Hematopoietic multipotent progenitor cell (in vitro differentiated cells): ENCODE measurements at places on chromosomes 6 and 20.

GRCh38 chr20:32474967-32475811 lies 109.9 kb downstream of the NOL4L start:
- DNase-seq = peak; percentile 72

DNA sequence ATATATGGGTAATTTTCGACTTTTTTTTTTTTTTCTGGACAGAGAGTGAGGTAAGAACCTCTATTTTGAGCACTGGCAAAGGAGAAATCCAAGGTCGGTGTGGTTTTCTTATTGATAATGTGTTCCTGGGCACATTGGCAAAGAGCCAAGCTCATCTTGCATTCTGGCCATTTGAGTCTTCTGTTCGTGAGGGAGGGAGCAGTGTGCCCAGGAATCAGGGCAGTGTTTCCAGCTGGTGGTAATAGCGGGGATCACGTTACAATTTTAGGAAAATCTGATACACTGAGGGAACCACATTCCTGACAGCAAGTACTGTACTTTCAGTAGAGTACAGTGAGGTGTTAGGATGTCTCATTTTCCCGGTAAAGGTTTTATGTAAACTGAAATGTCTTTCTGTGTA lies 442.3 kb upstream of the MAP3K7 start:
- DNase-seq = no peak

- DNase-seq = no peak
These were observed 407.8 kb downstream of the CBLN4 start for GRCh38 chr20:55597526-55597925.

DNA sequence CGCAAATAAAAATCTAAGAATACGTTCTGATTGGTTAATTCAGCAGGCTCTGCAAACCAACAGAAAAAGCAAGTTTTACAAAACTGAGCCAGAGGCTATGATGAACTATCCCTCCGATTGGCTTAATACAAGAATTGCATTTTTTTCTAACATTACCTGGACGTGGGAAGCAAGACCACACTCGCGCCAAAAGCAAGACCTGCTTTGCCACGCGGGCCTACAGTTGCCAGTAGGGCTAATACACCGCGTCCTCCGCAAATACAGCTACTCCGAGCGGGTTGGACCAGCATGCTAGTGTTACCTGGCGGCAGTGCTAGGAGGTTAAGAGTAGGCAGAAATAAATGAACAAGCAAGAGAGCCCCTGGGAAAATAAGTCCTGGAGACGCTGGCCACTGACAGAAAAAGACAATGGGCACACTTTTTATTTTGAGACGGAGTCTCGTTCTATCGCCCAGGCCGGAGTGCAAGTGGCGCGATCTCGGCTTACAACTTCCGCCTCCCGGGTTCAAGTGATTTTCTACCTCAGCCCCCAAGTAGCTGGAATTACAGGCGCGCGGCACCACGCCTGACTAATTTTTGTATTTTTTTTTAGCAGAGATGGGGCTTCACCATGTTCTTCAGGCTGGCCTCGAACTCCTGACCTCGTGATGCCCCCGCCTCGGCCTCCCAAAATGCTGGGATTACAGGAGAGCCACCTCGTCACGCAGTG lies 131.9 kb upstream of the BTN3A2 start:
- DNase-seq = no peak

DNA sequence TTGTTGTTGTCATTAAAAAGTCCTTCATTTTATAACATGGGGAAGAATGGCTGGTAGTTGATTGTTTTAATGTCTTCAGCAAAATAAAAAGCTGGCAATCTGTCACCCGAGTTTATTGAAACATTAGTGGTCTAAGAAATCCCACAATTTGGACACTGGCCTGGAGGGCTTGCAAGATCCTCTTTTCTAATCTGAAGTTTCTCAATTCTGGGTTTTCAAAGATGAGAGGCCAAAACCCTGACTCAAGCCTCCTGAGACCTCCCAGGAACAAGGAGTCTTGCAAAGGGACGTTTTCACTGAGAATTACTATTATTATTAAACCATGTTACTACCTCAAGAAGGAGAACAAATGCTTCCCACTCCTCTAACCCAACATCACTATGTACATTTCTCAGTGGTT lies 19.5 kb downstream of the MAP1LC3A start:
- no peak for DNase-seq

GRCh38 chr6:50905297-50905696 lies 86.6 kb downstream of the TFAP2B start:
- no peak for DNase-seq

- no peak for DNase-seq
These were observed 10.8 kb upstream of the WTAP start for GRCh38 chr6:159716247-159717096.

DNA sequence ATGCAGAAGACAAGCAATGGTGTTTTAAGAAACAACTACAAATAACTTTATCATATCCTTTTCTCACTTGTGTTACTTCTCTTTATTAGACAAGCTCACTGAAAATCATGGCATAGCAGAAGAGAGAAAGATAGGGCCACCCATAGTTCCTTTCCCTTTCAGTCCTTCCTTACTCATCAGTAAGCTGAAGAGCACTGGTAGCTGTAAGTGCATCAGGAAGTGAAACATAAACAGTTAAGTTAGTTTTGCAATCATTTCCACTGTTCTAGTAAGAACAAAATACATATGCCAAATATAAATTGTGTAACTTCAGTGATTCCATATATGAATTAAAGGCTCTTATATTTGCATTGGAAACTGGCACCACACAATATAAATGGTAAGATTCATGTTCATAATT lies 220.1 kb downstream of the HACE1 start:
- DNase-seq = peak; percentile 12

- DNase-seq = no peak
These were observed 5.6 kb downstream of the BRD2 start for GRCh38 chr6:32974016-32974333.

- peak; percentile 43 for DNase-seq
These were observed 317.1 kb downstream of the ESR1 start for GRCh38 chr6:152124429-152125074.

- no peak for DNase-seq
These were observed 71.5 kb upstream of the HDAC2 start for GRCh38 chr6:114042267-114043016.

GRCh38 chr6:68693271-68693670 lies 58.2 kb downstream of the ADGRB3 start:
- no peak for DNase-seq

- no peak for DNase-seq
These were observed 179.1 kb upstream of the SUPT3H start for GRCh38 chr6:45556828-45557227.

DNA sequence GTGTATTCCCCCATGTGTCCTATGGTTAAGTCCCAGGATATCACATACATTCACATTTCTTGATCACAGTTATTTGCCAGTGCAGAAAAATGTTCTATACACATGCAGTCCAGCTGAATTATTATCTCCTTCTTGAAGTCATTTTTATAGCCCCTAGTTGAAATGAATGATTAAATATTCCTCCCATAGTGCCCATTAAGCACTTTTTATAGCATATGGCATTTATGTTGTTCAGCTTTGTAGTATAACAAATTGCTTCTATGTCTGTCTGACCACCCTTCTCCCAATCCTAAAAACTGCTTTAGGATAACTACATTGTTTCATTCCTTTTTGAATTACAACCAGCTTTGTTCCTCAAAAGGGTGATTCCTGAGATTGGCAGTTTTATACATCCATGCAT lies 123.5 kb downstream of the ADGRB3 start:
- DNase-seq = no peak

- peak; percentile 74 for DNase-seq
These were observed 11.7 kb upstream of the MAPK13 start for GRCh38 chr6:36118550-36119107.

- peak; percentile 97 for DNase-seq
These were observed 46.5 kb downstream of the ADTRP start for GRCh38 chr6:11732036-11732631.

DNA sequence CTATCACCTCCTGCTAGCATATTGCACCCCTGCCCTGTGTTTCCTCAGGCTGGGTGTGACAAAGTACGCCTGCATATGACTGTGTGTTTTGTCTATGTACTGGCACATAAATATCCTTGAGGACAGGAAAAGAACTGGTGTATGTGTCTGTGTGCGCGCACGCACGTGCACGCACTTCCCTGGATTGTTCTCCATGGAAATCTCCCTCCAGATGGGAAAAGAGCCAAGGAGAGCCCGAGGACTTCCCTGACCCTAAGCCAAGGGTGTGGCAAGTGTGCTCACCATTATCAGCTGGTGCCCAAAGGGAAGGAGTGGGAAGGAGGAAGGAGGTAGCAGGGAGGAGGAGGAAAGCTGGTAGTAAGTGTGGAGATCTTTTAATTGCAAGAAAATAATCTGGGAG lies 117.6 kb downstream of the HIVEP2 start:
- no peak for DNase-seq

DNA sequence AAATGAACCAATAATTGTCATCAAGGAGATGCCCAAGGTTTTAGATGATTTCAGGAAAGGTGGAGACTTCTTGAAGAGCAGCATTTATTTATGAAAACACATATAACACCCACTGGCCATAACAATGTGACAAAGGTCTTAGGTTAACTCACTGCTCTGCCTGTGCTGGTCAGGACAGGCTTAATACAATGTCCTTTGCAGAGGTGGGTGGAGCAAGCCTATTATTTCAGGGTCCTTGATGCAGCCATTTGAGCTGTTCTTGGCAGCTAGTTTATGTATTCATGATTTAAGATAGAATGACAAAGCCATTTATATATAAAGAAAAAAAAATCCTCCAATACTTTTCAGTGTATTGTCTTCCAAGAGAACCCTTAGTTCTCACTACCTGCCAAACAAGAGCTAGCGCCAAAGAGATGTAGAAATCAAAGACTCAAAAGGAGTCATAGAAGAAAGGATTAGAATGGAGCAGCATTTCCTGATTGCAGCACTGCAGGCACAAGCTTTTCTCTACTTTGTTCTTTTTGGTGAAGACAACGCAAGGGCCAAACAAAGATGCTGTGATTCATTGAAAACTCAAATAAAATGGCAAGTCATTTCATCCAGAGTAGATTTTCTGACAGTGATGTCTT lies 124.3 kb upstream of the TSHZ2 start:
- no peak for DNase-seq
